ENCODE measurements at places on chromosomes 4 and X. TPM values are rescaled to one million over a fixed set of nuclear protein-coding genes. Genes with fewer than 3 reads are reported as not detected.

DNA sequence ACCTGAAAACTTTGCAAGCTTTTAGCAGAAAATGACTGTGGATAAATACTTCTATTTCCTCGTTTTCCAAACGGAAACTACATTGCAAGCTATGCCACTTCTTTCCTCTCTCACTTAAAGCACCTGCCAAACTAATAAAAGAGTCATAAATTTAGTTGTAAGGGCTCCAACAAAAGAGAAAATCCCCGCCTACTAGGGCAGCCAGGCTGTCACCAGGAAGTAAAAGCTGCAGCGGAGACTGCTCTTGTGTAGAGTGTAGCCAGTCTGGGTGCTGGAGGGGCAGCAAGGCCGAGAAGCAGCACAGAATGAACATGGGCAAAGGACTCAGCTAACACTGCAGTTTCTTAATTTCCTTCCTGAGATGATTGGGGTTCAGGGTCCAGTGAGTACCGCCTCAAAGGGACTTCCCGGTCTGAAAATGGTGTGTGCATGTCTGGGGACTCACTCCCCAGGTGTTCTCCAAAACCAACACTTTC is 89.3 kb upstream of the MAML3 start:
- no peak for DNase-seq

- peak; percentile 10 for DNase-seq
Measured at GRCh38 chr4:173057442-173057841, 111.2 kb upstream of the GALNT7 start.

GRCh38 chr4:142356801-142357200 is 489.3 kb downstream of the INPP4B start:
- no peak for DNase-seq

DNA sequence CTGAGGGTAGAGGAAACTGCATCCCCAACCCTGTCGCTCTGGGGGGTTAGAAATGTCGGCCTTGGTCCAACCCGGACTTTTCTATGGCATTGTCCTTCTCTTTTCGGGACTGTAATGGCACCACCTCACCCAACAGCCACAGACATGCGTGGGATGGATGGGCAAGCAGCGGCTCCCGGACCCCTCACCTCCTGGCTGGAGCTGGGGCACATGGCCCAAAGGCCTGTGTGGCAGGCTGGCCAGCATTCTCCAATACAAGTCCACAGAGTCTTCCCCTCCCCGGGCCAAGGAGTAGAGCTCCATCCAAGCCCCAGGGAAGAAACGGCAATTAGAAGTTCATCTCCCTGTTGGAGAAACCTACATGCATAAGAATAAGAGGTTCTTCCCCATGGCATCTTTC is 142.9 kb downstream of the NR3C2 start:
- DNase-seq, result no peak

DNA sequence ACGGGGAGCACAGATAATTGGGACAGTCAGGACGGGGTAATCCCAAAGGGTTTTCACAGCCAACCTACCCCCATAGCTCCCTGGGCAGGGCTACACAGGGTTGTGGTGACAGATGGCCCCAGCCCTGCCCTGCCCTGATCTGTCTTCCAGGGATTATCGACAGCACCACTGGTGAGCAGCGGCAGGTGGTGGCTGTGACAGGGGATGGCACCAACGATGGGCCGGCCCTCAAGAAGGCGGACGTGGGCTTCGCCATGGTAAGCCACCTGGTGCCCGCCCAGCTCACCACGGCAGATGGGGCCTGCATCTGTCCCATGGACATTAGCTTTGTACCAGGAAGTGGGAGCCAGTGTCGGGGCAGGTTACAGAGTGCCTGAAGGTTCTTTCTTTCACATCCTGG is 39.3 kb downstream of the ATP2B3 start:
- DNase-seq, result no peak

DNA sequence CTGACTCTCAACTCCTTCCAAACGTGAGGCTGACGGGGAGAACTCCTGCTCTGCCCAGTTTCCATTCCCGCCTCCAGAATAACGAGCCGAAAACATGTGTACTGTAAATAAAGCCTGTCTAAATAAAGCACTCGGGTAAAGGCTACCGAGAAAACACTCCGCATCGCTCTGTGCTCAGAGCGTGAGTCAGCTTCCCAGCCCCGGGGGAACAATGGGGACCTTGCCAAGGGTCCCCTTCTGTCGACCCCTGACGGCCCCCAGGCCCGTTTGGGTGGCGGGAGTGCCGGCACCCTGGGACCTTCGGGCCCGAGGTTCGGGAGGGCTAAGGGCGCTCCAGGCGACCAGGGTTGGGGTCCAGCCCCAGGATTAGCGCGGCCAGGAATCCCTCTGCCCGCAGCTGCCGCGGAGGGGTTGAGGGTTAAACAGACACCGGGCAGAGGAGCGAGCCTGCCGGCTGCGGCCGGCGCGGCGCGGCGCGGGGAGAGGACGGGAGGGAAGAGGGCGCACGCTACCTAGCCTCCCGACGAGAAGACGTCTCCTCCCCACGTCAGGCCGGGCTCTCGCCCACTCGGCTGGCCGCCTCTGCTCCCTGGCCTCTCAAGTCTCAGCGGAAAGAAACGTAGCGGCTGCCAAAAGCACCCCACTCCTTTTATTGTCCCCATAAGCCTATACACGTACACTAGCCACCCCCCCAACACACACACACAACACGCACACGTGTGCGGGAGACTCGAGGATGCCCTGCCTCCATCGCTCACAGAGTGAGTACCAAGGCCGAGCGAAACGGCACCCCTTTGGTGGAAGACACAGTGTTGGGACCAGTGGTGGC is 85.5 kb downstream of the BCOR start:
- peak; percentile 71 for DNase-seq

DNA sequence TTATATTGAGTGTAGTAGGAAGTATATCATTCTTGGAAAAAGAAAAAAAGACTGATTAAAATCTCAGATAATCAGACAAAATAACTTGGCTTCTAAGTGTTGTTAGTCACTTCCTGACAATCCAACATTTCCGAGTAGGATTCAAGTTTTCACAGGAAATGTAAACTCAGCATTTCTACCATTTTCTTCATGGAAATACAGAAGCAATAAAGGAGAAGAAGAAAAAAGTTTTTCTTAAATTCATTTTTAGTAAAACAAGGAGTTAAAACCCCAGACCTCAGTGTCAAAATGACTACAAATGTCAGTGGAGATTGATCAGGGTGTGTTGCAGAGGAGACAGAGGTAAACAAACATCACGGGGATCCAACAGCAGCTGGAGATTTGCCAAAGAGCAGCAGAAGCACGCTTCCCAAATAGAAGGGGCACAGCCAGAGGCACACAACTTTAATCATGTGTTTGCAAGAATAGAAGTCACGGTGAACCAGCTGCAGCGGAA is 129.3 kb upstream of the FAM9B start:
- peak; percentile 55 for DNase-seq

DNA sequence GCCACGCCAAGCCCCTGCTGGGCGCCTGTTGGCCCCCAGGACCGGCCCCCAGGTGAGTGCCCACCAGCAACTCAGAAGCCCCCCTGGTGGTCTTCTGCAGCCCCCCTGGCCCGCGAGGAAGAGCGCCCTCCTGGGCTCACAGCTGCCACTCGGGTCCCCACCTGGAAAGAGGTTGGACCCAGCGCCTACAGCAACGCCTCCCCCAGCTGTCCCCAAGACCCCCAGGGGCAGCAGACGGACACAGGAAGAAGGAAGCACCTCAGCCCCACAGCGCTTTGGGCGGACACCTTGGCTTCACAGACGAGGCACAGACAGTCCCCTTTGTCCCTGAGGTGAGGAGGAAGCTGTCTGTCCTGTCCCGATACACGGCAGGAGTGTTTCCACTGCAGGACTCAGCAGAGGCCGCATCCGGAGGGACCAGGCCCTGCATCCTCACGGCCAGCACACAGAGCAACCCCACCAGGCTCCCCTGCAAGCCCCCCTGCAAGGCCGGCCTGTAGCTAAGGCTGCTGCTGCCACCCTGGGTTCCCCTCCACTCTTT is 115.6 kb upstream of the NKX1-1 start:
- DNase-seq, result no peak

- no peak for DNase-seq
Measured at GRCh38 chr4:138177278-138177968, 64.7 kb downstream of the SLC7A11 start.

- DNase-seq, result peak; percentile 1
Measured at GRCh38 chrX:49912861-49913260, 9.5 kb upstream of the CLCN5 start.

DNA sequence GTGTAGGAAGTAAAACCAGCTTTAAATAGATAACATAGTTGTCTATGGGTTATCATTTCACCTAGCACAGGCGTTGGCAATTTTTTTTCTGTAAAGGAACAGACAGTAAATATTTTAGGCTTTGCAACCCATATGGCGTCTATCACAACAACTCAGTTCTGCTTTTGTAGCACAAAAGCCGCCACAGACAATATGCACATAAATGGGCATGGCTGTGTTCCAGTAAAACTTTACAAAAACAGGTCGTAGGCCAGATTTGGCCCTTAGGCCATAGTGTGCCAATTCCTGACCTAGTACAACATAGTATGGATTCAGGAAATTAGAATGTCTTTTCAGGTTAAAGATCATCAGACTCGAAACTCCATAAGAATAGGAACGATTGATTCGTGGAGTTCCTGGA is 265.3 kb upstream of the GK2 start:
- DNase-seq, result no peak

DNA sequence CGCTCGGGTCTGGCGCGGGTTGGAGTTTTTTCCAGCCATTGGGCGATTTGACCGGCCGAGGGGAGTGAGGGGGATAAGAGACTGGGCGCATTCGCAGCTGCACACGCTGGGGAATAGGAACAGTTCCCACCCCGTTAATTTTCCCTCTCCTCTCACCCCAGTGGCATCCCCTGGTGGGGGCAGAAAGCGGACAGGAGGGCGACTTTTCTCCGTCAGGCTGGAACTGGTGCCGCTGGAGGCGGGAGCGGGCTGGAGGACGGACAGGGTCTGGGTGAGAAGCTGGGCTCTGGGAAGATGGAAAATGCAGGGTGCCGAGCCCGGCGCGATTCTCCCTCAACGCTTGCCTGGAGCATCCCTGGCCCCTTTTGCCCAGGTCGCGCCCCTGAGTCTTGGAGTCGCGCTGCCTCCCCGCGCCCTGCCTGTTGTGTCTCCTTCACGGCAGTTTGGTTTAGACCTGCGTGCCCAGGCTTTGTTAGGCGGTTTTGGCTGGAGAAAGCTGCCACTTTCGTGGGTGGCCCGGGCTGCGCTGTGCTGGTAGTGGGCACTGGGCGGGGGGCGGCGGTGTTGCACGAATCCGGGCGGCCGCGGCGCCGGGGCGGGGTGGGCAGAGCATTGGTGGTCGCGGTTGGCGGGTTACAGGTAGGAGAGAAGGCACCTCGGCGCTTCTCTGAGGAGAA is 2.0 kb downstream of the ADGRL3 start:
- no peak for DNase-seq

DNA sequence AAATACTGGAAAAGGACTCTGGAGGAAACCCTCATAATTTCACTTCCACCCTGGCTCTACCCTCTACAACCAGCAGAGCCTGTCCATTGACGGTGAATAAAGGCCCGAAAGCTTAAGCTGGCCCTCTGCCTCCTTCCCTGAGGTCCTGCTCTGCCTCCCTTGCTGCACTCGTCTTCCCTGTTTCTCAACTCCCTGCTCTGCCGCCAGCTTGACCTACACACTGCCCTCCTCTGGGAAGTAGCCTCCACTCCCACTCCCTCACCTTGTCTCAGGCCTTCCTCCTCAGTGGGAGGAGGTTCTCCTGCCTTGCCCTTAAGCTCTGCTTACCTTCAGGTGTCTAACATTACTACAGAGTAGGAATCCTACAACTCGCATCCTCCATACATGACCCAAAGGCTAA is 608.6 kb upstream of the NR3C2 start:
- no peak for DNase-seq

DNA sequence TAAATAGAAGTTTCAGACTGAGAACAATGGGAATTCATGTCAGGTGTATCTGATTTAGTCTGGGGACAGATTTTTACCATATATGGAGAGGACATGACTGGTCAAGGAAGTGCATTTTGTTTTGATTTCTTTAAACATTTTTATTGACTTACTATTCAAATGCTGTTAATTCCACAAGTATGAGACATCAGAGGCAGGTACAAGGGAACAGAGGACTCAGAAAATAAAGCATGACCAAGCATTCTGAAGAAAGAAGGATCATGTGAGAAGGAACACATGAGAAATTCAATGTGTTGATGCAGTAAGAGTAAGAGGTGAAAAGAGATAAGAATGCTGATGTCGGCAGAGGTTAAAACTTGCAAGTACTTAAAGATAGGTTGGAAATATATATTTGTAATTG is 1452.6 kb downstream of the PCDH7 start:
- peak; percentile 21 for DNase-seq

GRCh38 chrX:149762696-149763614 is 10.9 kb upstream of the HSFX1 start:
- DNase-seq, result no peak

DNA sequence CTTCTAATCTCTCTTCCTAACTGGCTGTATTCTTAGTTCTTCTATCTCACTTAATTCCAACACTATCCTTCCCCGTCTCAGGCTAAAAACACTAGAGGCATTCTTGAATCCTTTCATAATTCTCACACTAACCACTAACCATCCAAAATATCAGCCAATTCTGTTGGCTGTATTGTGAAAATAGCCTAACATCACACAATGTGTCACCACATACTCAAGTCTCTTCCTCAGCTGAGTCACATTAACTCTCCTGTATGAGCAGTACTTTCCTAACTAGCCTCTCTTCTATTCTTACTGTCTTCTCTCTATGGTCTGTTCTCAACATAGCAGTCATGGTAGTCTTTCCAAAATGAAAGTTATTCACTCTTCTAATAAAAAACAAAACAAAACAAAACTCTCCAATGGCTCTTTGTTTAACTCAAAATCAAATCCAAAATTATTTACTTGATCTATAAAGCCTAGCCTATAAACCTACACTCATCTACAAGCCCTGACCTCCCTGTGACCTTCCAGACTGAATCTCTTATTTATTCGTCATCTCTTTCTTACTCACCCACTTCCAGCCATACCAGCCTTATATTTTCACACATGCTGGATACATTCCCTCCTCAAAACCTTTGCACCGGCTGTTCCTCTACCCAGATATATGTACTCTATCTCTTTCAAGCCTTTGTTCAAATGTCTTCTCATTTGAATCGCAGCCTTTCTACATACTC is 445.9 kb downstream of the TLL1 start:
- peak; percentile 0 for DNase-seq

- no peak for DNase-seq
Measured at GRCh38 chr4:182177166-182177565, 66.0 kb upstream of the TENM3 start.

- no peak for DNase-seq
Measured at GRCh38 chr4:88366460-88366859, 12.2 kb upstream of the HERC6 start.

Gene ARHGAP6
- total RNA-seq, result 1.8 TPM

Gene HHIP
- 8.6 TPM for total RNA-seq

Gene SPANXN3
- not detected for total RNA-seq

Gene SULT1E1
- not detected for total RNA-seq

Gene CRLF2
- total RNA-seq, result not detected

Gene VCX3A
- total RNA-seq, result not detected

Gene YY2
- total RNA-seq, result 0.72 TPM

Gene ATRX
- 96.1 TPM for total RNA-seq
